ENCODE measurements at places on chromosomes 13 and 19.

DNA sequence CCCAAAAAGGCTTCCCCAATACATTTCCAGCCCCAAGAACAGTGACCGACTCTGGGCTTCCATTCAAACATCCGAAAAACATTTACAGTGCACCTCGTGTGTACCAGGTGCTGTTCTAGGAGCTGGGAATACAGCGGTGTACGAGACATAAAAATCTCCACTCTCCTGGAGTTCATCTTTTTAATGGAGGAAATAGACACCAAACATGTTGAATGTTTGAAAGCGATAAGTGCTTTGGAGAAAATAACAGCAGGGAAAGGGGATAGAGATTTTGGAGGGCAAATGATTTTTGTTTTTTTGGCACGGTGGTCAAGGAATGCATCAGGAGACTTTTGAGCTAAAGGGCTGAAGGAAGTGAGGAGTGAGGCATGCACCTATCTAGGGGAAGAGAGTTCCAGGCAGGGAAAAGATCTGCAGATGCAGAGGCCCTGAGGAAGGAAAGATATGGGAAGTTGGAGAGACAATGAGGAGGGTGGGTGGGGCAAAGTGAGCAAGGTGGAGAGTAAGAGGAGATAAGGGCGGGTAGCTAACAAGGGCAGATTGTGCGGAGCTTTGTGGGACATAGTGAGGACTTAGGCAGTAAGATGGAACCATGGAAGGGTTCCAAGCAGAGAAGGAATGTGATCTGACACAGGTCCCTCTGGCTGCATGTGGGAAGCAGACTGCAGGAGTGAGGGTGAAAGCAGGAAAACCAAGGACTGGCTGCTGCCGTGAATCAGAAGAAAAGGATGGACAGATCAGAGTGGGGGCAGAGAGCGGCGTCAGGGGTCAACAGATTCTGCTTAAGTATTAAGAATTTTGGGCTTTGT is 703 bp upstream of the FBL start:
- DNase-seq: no peak

GRCh38 chr13:112900691-112901091 is 68.3 kb upstream of the MCF2L start:
- DNase-seq: no peak

GRCh38 chr19:45629704-45630103 is 9.5 kb downstream of the EML2 start:
- no peak for DNase-seq

DNA sequence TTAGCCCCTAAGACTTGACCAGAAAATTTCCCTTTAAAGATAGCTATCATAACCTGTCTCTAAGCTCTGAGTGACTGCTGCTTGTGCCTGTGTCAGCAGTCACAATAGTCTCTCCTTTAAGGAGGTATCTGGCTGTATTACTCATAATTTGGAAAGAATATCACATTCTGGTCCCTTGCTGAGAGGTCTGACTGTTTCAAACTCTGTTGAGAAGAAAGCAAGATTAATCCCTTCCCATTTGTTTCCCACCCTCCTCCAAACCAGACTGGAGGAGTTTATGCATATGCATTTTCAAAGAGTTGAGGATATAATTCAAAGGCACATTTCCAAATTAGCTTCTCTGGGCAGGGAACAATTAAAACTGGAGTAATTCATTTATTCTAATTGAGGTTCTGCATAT is 2.3 kb downstream of the HTR2A start:
- no peak for DNase-seq

DNA sequence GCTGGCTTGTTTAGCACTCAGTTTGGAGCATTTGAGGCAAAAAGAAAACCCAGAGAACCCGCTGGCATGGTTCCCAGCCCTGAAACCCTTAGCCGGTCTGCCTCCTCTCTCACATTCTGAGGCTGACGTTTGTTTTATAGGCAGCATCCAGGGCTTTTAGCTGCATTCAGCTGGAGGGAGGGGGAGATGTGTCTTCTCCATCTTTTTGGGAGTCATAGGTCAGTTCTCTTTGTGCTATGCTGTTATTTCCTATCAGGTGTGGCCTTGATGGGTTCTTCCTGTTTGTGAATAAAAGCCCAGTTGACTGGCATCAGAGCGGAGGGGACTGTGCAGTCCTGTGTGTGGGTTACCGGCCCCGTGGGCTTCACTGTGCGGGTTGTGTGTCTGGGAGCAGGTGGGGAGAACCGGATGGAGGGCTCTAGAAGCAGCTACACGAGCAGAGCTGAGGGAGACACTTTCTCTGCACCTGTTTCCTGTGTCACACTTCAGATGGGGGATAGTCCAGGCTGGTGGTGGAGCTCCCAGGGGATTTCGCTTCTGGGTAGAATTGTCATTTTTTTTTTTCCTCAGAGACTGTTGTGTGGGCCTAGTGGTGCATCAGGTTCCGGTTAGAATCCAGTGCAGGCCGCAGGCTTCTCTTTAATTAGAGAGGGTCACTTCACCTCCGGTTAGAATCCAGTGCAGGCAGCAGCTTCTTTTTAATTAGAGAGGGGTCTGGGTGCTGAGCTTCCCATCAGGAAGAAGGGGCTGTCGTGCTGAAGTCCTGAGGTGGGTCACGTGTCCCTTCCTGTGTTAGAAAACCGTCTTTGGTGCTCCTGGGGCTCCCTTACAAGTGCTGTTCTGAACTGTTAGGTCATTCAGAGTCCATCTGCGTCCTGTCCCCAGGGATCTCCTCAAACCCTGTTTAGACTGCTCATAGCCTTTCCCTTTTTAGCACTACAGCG is 69.6 kb downstream of the ARHGEF7 start:
- peak; percentile 66 for DNase-seq

GRCh38 chr13:36769126-36769525 is 49.9 kb upstream of the RFXAP start:
- no peak for DNase-seq

- DNase-seq: peak; percentile 23
These were observed 20.8 kb upstream of the SGCG start for GRCh38 chr13:23159760-23160637.

Data from NCI-H524 (cell line).